Suppressor macrophage (primary cell): ENCODE measurements at places on chromosomes 12 and 14.

- DNase-seq, result no peak
These were observed 197.4 kb upstream of the GARIN6 start for GRCh38 chr12:99450036-99450630.

GRCh38 chr12:2277492-2278155, 224.8 kb downstream of the CACNA1C start:
- no peak for DNase-seq

DNA sequence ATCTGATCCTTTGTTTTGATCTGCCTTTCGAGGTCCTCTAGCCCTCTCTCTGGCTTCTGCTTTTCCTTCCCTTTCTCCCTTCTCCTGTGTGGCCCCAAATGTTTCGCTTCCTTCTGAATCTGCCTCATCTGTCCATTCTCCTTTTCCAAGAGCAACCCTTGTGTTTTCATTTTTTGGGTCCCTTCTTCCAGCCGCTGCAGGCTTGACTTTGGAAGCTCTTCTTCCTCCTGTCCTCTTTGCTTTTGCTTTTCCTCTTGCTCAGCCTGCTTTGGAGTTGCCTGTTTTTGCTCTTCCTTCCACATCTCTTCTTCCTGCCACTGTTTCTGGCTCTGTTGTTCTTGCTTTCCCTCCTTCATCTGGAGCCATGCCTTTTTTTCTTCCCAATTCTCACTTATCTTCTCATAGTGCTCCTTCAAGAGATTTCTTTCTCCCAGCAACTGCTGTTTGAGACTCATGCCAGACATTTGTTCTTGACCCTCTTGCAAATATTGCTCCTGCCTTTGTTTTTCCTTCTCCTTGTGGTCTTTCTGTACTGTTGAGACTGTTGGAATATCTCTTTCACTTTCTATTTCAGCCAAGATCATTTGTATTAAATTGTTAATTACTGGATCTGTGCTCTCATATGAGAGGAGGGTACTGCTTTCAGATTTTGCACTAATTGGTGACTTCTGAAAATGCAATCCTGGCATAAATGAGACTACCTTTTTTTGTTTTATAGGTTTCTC, 42.4 kb downstream of the FAM186A start:
- no peak for DNase-seq

- DNase-seq, result no peak
These were observed 694.0 kb upstream of the USP15 start for GRCh38 chr12:61566183-61566582.

DNA sequence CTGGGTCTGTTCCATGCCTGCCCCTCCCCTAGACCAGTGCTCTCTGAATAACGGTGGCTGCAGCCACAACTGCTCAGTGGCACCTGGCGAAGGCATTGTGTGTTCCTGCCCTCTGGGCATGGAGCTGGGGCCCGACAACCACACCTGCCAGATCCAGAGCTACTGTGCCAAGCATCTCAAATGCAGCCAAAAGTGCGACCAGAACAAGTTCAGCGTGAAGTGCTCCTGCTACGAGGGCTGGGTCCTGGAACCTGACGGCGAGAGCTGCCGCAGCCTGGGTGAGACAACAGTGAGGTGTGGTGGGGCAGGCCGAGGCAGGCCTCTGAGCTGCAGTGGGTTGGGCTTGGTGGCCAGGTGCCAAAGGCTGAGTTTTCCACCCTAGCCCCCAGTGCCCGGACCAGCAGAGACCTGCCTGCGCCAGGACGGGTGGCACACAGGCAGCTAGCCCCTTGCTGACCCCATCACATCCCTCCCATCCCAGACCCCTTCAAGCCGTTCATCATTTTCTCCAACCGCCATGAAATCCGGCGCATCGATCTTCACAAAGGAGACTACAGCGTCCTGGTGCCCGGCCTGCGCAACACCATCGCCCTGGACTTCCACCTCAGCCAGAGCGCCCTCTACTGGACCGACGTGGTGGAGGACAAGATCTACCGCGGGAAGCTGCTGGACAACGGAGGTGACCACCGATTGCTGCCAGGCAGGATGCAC, 28.2 kb upstream of the LRP1-AS start:
- DNase-seq, result peak; percentile 82

- no peak for DNase-seq
These were observed 841 bp downstream of the GLI1 start for GRCh38 chr12:57460468-57460784.

GRCh38 chr12:121524196-121524916, 56.5 kb downstream of the KDM2B start:
- DNase-seq, result no peak

DNA sequence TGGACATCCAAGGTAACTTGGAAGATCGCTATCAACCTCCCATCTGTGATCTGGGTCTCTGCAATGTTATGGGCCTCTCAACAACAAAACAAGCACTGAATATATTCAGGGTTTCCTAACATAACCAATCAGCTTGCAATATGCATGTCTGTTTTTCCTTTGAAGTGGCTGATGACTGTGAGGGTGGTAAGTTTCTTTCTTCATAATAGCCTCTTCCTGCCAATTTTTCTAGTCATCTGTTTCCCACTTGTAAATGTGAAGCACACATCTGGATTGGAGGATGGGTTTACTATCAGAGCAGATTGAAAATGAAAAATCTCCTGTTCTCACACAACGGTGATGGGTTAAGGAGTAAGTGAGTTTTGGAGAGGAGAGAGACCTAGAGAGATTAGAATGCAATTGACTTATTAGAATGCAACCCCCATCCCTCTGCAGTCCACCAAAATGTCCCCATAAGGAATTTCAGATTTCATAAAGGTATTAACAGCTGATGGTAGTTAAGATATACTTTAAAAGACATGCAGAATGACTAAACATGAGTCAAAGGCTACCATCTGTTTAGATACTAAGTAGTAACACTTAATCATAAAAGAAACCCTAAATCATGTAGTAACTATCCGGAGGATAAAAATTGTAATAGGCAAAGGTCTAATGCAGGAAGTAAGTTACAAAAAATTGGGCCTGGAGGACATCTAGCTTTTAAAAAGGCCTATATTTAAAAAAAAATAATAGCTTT, 58.4 kb upstream of the SAV1 start:
- no peak for DNase-seq

GRCh38 chr12:19390051-19390598, 49.2 kb upstream of the AEBP2 start:
- no peak for DNase-seq

DNA sequence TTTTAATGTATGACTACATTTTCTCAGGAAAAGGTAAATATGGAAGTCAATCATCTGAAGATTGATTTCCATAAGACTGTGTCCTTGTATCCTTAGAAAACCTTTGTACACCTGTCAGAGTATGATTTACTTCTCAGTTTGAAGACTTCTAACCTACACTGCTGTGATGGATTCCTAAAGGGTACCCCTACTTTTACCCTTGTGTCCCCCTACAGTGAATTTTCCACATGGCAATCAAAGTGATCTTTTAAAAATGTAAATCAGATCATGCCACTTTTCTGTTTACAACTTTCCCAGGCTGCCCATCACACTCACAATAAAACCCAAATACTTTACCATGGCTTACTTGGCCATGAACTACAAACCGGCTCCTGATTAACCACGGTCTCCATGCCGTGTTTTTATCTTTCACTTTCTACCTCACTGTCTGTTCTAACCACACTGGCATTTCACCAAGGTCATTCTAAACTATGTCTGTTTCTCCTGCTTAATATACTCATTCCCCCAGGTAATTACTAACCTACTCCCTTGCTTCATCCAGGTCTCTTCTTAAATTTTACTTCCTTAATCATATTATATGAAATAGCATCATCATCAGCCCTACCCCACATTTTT, 8.1 kb downstream of the DNAI7 start:
- no peak for DNase-seq

DNA sequence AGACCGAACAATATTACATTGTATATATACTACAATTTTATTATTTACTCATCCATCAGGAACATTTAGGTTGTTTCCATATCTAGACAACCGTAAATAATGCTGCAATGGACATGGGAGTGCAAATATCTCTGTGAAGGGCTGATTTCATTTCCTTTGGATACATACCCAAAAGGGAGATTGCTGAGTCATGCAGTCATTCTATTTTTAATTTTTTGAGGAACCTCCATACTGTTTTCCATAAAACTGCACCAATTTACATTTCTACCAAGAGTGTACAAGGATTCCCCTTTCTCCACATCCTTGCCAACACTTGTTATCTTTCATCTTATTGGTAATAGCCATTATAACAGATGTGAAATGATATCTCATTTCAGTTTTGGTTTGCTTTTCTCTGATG, 84.7 kb downstream of the SLC41A2 start:
- peak; percentile 56 for DNase-seq

DNA sequence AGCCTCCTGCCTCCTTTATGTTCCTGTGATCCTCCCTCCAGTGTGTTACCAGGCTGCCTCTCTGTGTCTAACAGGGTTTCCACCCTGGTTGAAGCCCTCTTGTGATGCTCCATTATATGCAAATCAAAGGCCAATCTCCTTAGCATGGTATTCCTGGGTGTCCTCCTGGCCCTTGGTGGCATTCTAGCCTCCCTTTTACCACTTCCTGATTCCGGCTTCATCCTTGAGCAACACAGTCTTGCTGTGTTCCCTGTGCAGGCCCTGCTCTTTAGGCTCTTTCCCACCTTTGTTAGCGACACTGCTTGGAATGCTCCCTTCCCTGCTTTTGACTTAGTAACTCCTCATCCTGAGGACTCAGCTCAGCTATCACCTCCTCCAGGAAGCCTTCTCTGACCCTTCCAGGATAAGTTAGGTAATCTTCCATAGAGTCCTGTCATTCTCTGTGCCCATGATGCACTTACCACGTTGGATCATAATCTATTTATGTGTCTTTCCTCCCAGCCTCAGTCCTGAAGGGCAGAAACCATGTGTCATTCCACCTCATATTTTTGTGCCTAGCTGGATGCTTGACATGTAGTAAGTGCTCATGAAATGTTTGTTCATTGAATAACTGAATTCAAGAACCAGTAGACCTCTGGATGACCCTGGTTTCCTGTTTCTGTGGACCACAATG, 37.3 kb downstream of the PRKCH start:
- no peak for DNase-seq

DNA sequence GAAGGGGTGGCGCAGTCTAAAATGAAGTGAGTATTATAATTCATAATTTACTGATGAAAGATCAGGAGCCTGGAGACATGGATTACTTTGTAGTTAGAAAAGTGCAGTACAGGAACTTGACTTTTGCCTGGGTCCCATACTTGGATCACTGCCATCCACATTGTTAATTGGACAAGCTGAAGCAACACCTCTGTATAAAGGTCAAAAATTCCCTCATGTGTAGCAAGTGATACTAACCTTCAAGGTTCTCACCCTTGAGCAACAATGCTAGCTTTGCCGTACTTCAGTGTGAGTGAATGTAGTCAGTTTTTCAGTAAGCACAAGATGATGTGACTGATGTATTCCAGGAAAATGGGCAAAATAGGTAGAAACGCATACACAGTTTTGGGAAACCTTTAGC, 44.6 kb upstream of the PLBD1 start:
- no peak for DNase-seq

DNA sequence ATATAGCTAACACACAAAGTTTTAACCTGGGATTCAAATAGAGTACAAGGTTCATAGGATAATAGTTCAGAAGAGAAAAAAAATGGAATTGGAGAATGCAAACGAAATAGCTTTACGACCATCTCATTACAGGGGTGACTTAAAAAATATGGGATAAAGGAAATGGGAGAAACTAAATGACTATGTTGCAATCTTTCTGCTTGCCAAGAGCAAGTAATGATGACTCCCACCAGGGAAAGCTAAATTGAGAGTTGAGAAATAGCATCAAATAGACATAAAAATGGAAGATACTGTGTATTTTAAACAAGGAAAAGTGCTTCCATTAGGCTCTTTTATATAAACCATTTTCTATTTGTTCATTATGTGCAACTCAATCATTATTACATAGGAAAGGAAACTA, 155.7 kb upstream of the ATXN7L3B start:
- no peak for DNase-seq

- DNase-seq, result no peak
These were observed 9.2 kb downstream of the DUSP6 start for GRCh38 chr12:89343127-89343526.

DNA sequence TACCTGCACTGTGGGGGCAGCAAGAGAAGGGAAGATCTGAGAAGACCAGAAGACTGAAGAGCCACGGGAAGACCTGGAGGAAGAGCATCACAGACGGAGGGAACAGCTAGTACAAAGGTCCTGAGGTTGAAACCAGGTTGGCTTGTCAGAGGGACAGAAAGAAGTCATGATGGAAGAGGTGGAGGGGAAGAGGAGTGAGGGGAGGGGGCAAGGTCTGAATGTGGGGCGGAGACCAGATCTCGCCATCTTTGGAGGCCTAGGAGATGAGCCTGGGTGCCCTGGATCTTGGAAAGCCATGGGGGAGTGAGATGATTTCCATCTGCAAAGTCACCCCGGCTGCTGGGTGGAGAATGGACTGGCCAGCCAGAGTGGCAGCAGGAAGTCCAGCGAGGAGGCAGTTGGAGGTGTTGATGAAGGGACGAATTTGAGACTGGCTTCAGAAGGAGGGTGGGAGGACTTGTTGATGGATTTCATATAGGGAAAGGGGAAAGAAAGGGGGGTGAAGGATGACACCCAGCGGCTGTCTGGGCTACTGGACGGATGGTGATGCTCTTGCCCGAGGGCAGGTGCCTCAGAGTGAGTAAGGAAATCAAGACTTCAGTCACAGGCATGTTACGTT, 14.6 kb upstream of the UBC start:
- no peak for DNase-seq

DNA sequence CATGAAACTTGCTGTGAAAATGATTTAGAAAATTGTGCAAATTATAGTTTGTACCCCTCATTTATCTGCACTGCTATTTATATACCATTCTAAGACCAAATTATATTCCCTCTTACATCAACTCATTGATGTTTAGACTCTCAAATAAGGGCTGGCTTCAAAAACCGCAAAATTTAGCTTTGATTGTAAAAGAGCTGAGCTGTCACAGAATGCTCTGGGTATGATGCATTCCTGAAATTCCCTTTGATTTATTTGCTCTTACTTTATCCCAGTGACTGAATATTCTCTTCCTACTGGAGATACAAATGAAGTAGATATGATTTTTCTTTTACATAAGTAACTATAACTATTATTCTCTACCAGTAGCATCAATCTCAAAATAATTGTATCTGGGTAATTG, 78.0 kb upstream of the TMTC2 start:
- no peak for DNase-seq

DNA sequence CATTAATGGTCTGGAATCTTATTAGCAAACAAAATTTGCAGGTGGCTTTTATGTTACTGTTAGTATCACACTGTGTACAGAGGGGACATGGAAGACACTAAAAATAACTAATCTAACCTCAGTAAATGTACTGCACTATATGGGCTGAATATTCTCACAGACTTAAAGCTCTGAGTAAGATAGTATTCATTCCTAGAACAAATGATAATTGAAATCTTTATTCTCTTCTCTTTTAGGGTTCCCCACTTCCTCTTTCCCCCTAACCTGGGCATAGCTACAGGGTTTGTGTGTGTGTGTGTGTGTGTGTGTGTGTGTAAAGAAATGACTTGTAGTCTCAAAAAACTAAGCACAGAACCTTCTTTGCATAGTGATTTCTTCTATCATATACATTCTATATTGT, 21.4 kb upstream of the HECTD1 start:
- DNase-seq, result peak; percentile 30

GRCh38 chr12:50806176-50806575, 36.5 kb upstream of the TMPRSS12 start:
- no peak for DNase-seq

GRCh38 chr12:128267131-128267622, at the start of gene TMEM132C:
Gene TMEM132C, plus strand, starts transcription at chr12:128267170. Its CDS starts 233 bp downstream, at chr12:128267403.
- DNase-seq, result no peak

GRCh38 chr14:97350415-97350814, 553.2 kb downstream of the VRK1 start:
- no peak for DNase-seq

GRCh38 chr12:78697817-78698415, 166.7 kb upstream of the SYT1 start:
- no peak for DNase-seq

- DNase-seq, result no peak
These were observed 392.0 kb upstream of the CCDC196 start for GRCh38 chr14:66094001-66094727.
